ENCODE measurements at places on chromosomes 6 and 20. TPM values are rescaled to one million over a fixed set of nuclear protein-coding genes. Genes with fewer than 3 reads are reported as not detected.

The ERGIC3 gene
- 455 TPM for total RNA-seq

GRCh38 chr6:139436200-139436956 is 61.9 kb upstream of the CITED2 start:
- no peak for DNase-seq

GRCh38 chr6:111871725-111872400 is 1.4 kb downstream of the FYN start:
- DNase-seq: peak; percentile 42

GRCh38 chr6:128882560-128882959 is 378 bp upstream of the LAMA2 start:
- DNase-seq: no peak

DNA sequence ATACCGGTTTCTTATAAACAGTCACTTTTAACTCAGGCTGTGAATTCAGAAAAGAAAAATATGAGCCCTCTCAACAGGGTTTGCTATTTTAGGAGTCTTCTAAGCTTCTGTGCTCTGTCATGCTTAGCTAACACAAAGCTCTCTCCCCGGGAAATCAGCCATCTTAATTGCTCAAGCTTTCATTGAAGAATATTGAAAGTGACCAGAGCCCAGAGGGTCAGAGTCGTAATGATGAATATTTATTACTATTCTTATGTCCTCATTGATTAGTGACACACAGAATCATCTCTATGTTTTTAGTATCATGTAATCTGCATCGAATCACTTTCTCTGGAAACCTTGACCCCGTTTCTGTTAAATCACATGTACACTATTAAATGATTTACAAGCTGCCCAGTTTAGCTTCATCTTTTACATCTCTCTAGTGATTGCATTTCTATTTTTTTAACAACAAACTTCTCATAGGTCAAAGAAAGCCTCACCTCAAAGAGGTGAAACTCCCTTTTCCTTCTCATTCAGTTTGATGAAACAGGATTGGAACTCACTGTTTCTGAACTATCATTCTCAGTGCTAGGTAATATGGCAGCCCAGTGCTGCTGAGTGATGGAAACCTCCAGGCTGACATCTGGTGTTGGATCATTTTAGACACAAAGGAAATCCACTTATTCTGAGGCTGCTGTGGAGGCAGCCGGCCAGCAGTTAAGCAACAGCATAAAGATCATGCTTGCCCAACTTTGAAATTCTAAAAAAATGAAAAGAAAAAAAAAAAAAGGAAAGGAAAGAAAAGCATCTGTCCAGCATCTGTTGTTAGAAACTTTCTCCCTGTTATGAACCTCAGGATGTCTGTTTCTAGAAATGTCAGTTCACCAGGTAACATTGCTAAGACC is 96.3 kb downstream of the RFPL4B start:
- DNase-seq: peak; percentile 38

- peak; percentile 63 for DNase-seq
Measured at GRCh38 chr6:130282234-130282995, 59.7 kb upstream of the SAMD3 start.

The PKIB gene
- 1.3 TPM for total RNA-seq

DNA sequence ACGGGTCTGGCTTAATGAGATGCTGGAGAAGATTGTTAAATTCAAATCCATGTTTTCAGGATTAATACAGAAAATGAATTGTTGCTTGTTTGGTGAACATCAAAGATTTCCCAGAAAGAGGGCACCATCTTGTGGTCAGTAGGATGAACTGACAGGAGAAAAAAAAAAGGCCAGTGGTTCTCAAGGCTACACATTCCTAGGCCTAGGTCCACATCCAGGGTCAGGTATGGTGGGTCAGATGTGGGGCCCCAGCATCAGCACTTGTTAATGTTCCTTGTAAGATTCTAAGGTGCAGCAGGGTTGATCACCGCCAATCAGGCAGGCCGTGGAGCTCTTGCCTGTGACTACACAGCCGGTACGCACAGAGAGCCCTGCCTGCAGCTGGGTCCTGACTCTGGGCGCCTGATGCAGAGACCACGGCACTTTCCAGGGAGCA is 34.0 kb upstream of the FOXO3 start:
- DNase-seq: peak; percentile 66

- DNase-seq: no peak
Measured at GRCh38 chr20:52054123-52054522, 137.5 kb downstream of the ZFP64 start.

DNA sequence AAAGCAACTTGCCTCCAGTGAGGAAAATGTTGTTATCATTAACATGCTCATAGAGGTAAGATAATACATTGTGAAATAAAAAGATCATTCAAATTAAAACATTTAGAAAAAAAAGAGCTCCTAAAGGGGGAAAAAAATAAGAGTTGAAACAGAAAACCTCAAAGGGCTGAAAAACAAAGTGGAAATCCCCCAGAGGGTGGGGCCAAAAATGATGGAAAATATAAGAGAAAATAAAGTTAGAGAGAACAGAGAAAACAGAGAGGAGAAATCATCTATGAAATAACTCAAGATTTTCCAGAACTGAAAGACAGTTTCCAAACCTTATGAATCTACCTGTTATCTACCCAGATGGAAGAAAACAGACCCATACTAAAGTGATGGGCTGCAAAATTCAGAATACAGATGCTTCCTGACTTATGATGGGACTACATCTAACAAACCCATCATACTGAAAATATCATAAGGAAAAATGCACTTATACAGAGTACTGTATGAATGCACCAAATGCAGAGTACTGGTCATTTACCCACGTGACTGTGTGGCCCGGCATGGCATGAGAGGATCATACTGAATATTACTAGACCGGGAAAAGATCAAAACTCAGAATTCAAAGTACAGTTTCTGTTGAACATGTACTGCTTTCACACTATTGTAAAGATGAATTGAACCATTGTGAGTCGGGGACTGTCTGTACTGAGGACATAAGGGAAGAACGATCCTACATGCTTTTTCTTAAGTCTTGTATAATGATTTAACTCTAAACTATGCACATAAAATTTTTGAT is 4.0 kb downstream of the ZBTB24 start:
- no peak for DNase-seq

The CLIC1 gene
- total RNA-seq: 439 TPM

GRCh38 chr6:25963426-25964123 is 973 bp downstream of the TRIM38 start:
- DNase-seq: peak; percentile 24

- DNase-seq: peak; percentile 11
Measured at GRCh38 chr6:170522565-170523183, 30.4 kb downstream of the PSMB1 start.

The DLL1 gene
- 5.6 TPM for total RNA-seq

- DNase-seq: no peak
Measured at GRCh38 chr20:49356676-49357075, 78.8 kb upstream of the ZNFX1 start.

The TNFRSF6B gene
- total RNA-seq: 6.7 TPM

DNA sequence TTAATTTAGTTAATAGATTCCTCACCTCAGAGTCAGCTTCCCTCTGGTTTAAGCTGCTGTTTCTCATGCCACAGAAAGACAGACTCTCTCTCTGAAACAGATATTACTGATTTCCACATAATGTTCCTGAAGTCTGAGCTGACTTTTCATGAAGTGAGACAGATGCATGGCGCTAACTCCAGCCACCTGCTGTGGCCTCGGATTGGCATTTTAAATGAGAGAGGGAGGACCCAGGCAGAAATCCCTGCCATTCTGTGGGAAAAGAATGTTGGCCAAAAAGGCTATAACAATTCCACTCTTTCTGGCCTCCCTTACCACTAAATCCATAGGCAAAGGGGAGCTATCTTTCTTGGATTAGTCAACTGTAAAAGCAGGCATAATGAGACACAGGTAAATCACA is 354.1 kb upstream of the CDH4 start:
- DNase-seq: no peak

GRCh38 chr6:130288065-130288464 is 65.3 kb upstream of the SAMD3 start:
- peak; percentile 17 for DNase-seq

All from fibroblast of lung (primary cell).